ENCODE measurements at places on chromosomes 7 and 10.

GRCh38 chr7:139829025-139829774 lies at the start of gene TBXAS1:
Gene TBXAS1 (plus strand): TSS chr7:139829264. CDS start chr7:139829391, 127 bp downstream.
- no peak for DNase-seq

- no peak for DNase-seq
Measured at GRCh38 chr7:33854801-33855350, 50.5 kb upstream of the BMPER start.

DNA sequence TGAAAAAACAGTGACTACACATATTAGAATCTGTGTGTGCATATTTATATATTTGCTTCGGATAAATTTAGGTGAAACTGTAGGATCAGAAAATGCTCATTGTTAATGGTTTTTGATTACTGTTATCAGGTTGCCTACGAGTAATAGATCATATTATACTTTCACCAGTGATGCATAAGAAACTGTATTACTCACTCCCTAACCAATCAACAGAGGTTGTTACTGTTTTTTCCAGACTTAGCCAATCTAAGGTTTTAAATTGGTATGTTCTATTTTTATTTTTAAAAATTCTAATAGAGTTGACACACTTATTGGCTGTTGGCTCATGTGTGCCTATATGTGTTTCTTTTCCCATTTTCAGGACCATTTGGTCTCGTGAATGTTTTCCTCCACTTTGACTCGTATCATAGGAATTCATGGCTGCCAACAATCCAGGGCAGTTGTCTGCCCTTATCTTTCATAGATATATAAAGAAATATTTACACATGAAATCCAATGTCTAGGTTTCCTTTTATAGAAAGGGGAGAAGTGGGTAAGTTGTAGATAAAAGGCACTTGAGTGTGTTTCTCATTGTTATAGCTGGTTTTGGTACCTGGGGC lies 59.2 kb downstream of the ANLN start:
- no peak for DNase-seq

GRCh38 chr7:13879994-13880686 lies 109.3 kb downstream of the ETV1 start:
- no peak for DNase-seq

GRCh38 chr7:29071203-29071874 lies 75.0 kb downstream of the CPVL start:
- no peak for DNase-seq
